ENCODE measurements at places on chromosomes 6 and 20.

- no peak for DNase-seq
These were observed 54.4 kb upstream of the COL10A1 start for GRCh38 chr6:116180375-116180774.

GRCh38 chr6:153108315-153108714, 22.8 kb downstream of the RGS17 start:
- DNase-seq, result no peak

GRCh38 chr6:79787626-79788025, 156.5 kb downstream of the SH3BGRL2 start:
- DNase-seq, result no peak

- DNase-seq, result no peak
These were observed 48.2 kb downstream of the HBS1L start for GRCh38 chr6:135006386-135006914.

DNA sequence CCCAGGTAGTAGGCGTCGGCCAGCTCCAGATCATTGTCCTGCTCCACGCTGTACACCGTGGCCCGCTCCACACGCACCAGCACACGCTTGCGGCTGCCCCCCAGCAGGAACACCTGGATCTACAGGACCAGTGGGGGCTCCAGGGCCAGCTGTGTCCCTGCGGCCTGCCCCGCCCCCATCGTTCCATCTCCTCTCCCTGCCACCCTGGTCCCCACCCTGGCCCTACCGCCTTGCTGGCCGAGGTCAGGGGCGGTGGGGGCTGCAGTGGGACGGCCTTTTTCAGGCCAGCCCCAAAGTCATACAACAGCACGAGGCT, 9.8 kb downstream of the ADRM1 start:
- DNase-seq, result no peak

DNA sequence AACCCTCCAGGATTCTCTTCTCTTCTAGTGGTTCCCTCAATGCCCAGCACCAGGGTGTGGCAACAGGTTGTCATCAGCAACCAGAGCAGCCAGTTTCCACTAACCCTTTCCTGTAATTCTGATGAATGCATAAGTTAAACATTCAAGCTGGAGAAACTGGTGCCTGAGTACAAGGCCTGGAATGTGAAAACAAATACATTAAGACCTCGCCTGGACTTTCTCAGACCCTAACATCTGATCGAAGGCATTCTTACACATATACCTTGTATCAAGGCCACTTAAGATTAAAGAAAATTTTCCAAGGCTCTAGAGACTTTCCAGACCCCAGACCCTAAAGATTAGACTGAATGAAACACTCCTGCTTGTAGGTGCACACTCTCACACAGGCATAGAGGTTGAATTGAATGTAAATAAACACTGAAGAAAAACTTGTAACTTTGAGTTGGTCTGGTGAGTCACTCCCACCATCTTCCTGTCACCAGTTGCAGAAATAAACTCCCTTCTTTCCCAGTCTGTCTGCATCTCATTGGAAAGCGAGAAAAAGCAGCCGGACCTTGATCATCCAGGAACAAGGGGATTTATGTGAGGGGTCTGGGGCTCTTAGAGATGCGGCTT, 9.0 kb downstream of the LRP11 start:
- DNase-seq, result no peak

DNA sequence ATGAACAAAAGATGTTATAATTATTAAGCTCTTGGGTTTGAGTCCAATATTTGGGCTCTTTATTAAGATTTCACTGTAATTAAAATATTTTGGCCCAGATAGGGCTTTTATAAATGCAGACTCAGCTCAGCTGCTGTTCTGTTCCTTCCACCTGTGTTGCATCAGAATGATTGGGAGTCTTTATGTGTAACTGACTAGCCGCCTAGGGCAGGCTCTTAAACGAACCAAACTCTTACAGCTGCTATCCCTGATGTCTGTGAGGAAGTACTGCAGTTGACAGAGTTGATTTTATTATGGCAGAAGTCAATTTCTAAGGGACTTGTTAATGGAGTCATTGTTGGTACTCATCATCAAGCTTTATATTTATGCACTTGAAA, 144.7 kb downstream of the MYO6 start:
- DNase-seq, result no peak

GRCh38 chr6:44809258-44809657, 421.8 kb downstream of the CDC5L start:
- no peak for DNase-seq

DNA sequence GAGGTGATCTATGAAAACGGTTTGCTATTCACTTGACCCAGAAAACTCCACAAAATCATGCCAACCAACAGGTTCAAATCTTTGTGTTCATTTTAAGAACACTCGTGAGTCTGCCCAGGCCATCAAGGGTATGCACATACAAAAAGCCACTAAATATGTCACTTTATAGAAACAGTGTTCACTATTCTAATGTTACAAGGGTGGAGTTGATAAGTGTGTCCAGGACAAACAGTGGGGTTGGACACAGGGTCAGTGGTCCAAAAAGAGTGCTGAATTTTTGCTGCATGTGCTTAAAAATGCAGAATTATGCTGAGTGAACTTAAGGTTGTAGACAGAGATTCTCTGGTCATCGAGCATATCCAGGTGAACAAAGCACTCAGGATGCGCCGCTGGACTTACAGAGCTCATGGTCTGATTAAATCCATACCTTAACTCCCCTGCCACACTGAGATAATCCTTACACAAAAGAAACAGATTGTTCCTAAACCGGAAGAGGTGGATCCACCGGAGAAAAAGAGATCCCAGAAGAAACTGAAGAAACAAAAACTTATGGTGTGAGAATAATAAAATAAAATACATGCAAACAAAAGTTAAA, 23.5 kb downstream of the KIAA0408 start:
- no peak for DNase-seq

DNA sequence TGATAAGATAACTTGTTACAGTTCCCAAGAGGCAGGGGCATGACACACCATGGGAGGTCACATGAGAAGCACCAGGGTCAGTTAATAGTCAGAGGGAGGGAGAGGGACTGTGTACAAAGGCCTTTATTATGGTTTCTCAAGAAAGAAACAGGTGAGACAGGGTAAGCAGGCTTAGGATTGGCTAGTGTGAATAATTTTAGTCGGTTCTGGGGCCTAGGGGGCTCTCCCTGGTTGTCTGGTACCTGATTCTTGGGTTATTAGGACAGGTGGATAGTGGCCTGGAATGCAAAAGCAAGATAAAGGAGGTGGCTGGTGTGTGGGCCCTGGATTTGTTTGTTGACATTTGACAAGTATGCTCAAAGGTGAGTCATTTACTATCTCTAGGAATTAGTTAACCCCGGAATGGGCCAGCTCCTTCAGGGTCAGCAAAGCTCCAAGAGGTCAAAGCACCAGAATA, 49.4 kb upstream of the MCUR1 start:
- no peak for DNase-seq

Measured in stimulated activated naive CD4-positive, alpha-beta T cell (primary cell).